ENCODE measurements at places on chromosomes 12 and 14.

GRCh38 chr14:36997843-36998242 lies 174.6 kb downstream of the SLC25A21 start:
- DNase-seq, result no peak

DNA sequence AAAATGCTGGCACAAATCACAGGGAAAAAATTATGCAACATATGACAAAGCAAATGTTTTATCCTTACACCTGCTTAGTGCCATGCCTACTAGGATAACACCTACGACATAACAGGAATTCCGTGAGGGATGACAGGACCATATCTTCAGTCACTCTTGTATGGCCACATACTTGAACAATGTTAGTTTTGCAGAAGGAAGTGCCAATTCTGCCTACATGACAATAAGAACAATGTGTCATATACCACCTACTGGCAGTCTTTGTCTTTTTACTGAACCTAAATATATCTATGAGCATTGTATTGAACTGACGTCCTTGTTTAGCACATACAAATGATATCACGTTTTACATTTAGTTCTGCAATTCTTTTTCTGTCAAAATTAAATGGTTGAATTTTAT lies 234.0 kb downstream of the ADAMTS20 start:
- no peak for DNase-seq

DNA sequence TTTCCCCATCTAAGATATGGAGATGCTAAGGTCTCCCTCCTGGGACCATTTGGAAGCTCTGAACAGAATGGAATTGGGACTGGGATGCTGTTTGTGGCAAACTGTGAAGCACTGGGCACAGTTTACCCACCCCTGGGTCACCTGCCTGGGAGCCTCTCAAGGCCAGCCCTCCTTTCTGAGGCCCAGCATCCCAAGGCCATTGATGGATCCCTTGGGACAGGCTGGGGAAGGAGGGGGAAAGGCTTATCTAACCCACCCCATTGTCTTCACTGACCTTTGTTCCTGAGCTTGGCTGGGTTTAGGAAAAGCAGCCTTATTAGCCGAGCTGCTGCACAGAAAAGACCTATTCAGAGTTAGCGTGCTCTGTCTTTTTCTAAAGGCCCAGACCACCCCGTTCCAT lies 5.2 kb downstream of the CCDC85C start:
- no peak for DNase-seq

GRCh38 chr12:128810182-128811127 lies 13.3 kb downstream of the SLC15A4 start:
- no peak for DNase-seq

DNA sequence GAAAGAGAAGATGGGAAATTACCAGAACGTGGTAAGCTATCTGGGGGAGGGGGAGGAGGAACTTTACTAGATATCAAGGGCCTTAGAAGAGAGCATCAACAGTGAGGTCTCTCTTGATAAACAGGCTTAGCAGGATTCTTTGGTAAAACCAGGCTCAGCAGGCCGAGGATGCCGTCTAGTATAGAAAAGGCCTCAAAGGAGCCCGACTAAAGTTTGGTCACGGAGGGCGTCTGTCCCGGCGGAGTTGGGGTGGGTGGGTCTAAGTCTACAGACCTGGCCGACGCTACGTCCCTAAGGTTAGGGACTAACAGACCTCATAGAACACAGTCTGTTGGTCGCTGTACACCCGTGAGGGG lies 538 bp upstream of the TIGAR start:
- DNase-seq, result no peak

- no peak for DNase-seq
These were observed 4.7 kb upstream of the CREBL2 start for GRCh38 chr12:12606781-12607589.

GRCh38 chr14:105602243-105602750 lies 75.9 kb downstream of the TMEM121 start:
- DNase-seq, result peak; percentile 59

- peak; percentile 81 for DNase-seq
These were observed 45.6 kb upstream of the BCL2L14 start for GRCh38 chr12:12024911-12025682.

GRCh38 chr12:108591267-108591980 lies 6.5 kb downstream of the TMEM119 start:
- no peak for DNase-seq

- DNase-seq, result no peak
These were observed 56.9 kb downstream of the LIN52 start for GRCh38 chr14:74141703-74142102.

- DNase-seq, result no peak
These were observed 216.7 kb downstream of the RBM19 start for GRCh38 chr12:113749433-113749815.

GRCh38 chr14:105908481-105908911 lies 382.1 kb downstream of the TMEM121 start:
- DNase-seq, result no peak

DNA sequence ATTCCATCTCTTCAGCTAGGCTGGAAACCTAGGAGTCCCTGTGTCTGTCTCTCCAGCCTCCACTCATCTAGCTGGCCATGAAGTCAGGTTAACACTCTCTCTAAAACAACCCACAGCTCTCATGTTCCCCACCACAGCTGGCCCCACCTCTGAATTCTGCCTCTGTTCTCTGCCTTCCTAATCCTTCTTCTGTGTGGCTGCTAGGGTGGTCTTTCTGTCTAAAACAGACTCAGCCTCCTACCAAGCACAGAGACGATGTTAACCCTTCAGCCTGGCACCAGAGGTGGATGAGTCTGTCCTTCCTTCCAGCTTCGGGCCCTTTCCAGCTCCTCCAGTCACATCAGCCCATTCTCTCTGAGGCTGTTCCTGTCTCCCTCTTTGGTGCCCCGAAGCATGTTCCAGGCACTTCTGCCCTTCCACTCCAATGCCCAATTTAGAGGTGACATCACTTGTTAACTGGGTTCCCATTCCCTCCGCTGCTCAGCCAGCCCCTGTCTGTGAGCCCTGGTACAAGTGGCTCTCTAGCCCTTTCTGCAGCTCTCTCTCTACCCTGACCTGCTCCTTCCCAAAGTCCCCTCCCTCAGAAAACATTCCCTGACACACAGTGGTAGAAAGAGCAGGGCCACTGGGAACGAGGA lies 9.1 kb downstream of the FIGNL2 start:
- no peak for DNase-seq

GRCh38 chr12:47314996-47315395 lies 235.2 kb upstream of the AMIGO2 start:
- no peak for DNase-seq

- DNase-seq, result peak; percentile 78
These were observed at the start of gene EEF1AKMT3 for GRCh38 chr12:57772429-57773322. Gene EEF1AKMT3, plus strand, starts transcription at chr12:57772614. Its CDS starts 111 bp downstream, at chr12:57772725.

GRCh38 chr12:130873825-130874224 lies 2.0 kb downstream of the RAN start:
- no peak for DNase-seq

- DNase-seq, result no peak
These were observed 170.0 kb downstream of the SLC5A8 start for GRCh38 chr12:101039848-101040531.

DNA sequence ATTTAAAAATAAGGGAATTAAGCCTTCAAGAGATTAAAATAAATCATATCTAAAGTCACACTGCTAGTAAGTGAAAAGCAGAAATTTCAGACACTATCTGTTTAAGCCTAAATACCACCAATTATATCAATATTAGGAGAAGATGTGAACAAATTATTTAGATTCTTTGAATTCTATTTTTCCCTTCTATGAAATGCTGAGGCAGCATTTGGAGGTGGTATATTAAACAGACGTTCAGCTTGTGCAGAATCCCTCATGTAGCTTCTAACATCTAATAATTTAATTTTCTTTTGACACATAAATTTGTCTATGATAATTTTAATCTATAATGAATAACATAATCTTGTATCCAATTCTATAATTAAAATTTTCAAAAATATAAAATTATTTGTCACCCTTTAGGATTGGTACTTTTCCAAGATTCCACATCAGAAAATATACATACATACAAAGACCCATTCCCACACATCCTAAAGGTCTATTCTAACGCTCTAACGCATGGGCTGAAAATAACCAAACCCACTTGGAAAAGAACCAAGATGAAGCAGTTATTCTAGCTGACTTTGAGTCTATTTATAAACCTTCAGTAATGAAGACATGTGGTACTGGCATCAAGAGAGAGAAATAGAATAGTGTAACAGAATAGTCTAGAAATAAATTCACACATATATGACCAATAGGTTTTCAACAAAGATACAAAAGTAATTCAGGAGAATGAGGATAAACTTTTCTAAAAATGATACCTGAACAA lies 751.8 kb downstream of the GALC start:
- no peak for DNase-seq

DNA sequence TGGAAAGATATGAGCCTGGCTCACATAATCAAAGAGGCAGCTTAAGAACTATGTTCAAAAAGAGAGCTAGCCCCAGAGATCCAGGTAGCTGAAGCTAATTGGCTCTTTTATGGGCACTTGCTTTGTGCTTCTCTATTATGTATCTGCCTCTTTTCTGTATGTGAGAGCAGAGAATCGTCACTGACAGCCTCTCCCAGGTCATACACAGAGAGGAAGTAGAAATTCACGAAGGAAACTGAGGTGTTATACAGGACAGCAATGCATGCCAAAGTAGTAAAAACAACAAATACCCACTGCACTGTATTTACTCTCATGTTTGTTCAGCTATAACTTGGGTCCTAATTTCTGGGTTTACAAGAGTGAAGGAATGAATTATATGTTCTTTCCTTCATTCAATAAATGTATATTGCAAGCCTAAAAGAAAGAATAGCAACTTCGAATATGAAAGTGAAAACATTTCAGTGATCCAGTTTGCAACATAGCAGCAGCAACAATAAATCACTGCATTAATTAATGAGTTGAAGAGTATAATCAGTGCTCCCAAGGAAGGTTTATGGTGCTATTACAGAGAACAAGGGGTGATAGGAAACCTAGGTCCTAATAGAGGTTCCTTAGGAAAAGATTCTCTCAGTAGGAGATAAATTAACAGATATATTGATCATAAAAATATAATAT lies 47.1 kb upstream of the ATXN7L3B start:
- no peak for DNase-seq

- DNase-seq, result no peak
These were observed 36.6 kb downstream of the WDR89 start for GRCh38 chr14:63605041-63605532.

GRCh38 chr14:69537900-69538299 lies 36.8 kb downstream of the CCDC177 start:
- no peak for DNase-seq

GRCh38 chr14:46245276-46245675 lies 406.3 kb downstream of the RPL10L start:
- no peak for DNase-seq

- DNase-seq, result no peak
These were observed 45.8 kb upstream of the TMED10 start for GRCh38 chr14:75222208-75222701.

GRCh38 chr12:4526923-4527546 lies 11.7 kb upstream of the RAD51AP1 start:
- DNase-seq, result no peak

GRCh38 chr12:123457980-123458779 lies at the start of gene SNRNP35:
Gene SNRNP35, plus strand, starts transcription at chr12:123458139. Its CDS starts 7,402 bp downstream, at chr12:123465541.
- peak; percentile 95 for DNase-seq

GRCh38 chr12:3038926-3039510 lies 38.2 kb upstream of the TSPAN9 start:
- DNase-seq, result no peak
